ENCODE measurements at places on chromosomes 13 and 19.

GRCh38 chr19:29622166-29623070, 16.3 kb downstream of the POP4 start:
- no peak for DNase-seq

DNA sequence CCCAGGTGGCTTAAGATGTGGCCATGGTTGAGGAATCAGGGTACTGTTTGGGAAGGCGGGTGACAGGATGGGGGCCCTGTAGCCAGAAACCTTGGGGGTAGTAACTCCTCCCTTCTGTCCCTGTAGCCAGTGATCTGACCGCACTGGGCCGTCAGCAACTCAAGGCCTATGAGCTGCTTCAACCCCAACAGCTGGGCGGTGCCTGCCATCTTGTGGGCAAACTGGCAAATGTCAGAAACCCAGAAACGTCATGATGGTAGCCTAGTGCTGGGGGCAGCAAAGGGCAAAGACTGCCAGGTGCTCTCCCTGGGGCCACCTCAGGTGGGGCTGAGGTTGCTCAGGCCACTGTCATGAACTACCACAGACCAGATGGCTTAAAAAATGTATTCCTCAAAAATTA, 3.5 kb downstream of the COPE start:
- DNase-seq = no peak

DNA sequence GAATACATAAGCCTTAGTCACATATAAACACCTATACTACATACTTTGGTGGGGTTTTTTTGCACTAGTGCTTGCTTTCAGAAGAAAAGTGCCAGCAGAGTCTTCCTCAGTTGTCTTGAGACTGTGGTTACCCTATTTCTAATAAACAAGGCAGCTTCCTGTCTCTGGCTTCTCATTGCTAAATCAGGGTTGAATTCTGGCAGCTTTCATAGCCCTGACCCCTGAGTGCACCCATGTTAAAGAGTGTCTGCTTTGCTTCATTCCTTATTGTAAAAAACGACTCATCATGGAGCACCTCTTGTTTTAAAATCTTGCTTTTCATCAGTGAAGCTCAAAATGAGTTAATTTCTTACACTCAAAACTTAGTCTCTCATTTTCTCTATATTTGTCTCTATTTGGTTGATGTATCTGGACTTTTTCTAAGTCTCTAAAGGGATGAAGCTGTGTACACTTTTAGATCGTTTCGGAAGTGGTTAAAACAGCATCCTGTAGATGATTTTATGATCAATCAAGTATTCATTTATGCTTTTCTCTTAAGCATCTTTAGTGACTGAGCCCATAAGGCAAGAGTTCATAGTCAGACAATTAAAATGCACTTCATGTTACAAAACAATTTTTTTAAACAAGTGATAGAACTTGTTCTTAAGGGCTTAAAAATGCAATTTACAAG, 72.1 kb downstream of the KLF12 start:
- no peak for DNase-seq

- no peak for DNase-seq
Observed at GRCh38 chr13:47480121-47480520, 521.0 kb downstream of the SUCLA2 start.

Data from Panc1 (cell line).